ENCODE measurements at places on chromosomes 2 and 18.

DNA sequence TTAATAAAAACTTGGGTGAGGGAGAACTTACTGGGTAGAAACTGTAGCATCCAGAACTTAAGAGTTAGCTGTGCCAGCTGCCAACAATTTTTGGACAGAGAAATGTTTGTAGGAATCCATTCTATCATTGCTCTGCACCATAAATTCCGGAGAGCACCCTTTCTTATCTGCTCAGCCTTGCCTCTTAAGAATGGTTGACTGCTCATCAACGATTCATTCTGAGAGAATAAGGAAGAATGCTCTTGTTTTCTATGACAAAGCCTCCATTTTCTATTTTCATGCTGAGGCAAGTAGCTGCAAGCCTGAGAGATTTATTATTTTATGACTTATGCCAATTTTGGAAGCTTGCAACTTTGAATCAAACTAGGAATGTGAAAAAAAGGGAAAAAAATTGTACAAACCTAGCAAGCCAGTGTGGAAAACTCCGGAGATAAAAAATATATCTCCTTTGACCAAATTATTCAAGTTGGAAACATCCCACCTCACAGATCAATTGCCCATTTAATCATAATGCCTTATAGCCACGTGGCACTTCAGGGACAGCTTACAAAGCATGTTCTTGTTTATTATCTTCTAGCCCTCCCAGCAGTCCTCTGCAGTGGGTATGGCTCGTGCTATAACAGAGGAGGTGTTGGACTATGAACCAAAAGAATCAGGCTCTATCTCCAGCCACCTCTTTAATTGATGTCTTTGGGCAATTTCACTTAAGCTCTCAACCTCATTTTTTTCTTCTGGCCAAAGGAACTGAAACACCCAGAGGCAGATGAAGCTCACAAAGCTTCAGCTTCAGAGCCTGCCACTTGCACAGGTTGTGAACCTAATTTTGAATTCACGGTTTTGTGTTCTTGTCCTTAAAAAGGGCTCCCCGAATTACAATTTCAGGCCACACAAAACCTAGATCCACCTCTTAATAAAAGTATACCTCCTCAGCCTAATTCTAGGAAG lies 40.9 kb upstream of the ATL2 start:
- no peak for DNase-seq

DNA sequence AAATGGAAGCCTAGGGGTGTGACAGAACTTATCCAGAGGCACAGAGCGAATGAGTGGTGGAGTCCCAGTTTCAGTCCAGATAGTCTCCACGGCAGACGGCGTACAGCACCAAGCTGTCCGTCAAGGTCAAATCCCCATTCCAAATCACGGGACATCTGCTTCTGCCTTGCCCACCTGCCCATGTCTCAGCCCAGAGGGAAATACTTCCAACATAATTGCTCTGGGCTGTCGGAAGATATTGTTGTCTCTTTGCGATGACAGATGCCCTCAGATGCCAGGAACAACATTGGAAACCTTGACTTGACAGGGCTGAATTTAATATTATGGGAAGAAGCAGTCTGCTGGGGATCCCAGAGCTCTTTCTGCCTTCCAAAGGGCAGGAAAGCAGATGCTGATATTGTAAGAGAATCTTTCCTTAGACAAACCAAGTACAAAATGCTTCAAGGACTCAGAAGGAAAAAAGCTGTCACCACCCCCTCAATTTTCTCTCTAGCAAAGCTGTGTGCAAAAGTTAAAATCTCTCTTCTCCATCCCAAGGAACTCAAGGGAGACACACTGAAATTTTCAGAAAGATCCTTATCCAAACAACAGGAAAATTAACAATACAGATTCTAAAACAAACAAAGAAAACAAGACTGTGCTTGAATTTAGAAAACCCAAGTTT lies 364.0 kb downstream of the LRATD1 start:
- DNase-seq, result no peak

- DNase-seq, result no peak
Measured at GRCh38 chr2:241924069-241924908, 54.8 kb downstream of the RTP5 start.

DNA sequence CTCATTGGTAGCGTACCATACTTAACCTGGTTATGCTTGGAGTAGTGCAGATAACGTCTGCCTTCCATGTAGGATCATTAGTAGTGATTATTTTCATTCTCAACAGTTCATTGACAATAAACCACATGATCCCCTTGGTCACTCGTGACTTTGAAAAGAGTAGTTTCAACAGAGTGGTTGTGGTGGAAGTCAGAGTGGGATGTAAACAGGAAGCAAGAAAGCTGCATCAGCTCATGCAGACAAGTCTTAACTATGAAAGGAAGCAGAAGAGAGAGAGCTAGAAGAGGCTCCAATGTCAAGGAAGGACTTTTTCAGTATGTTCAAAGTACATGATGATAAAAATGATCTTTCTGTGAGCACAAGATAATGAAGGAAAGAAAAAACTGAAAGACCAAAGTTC lies 287.4 kb downstream of the MBD2 start:
- DNase-seq, result no peak

DNA sequence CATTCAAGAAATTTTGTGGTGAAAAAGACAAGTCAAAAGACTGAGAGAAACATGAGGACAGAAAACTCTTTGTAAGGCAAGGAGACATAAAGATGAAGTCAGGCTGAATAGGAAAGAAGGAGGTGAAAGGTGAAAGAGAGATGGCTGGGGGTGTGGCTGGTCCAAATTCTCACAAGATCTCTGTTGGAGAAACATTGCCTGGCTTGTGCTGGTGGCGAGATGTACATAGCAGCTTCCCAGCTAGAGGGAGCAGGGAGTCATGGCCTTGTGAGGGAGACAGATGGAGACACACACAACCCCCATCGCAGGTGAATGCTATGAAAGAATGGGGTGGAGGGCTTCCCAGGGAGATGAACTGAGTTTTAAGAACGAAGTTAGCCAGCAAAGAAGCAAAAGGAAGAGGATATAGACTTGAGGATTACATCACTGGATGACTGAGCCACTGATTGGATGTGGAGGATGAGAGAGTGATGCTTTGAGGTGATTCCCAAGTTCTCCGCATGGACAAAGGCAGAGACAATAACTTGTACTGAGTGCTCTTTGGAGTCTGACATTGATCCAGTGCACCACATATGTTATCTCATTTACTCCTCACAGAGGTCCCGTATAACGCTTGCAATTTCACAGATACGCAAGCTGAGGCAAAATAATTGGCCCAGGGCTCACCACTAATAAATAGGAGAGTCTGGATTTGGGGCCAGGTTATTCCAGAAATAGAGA lies 3.7 kb upstream of the EMX1 start:
- DNase-seq, result no peak

DNA sequence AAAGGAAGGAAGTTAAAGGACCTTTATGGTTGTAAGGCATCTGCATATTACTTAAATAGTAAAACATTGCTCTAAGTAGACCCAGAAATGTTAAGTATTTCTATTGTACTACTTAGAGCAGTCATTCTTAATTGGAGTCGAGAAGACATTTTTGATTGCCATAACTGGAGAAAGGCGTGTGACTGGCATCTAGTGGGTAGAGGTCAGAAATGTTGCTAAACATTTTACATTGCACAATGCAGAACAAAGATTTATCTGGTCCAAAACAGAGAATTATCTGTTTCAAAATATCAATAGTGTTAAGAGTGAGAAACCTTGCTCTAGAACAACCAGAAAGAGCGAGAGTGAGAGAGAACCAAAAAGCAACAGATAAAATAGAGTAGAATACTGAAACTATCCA lies 23.3 kb upstream of the ROCK1 start:
- DNase-seq, result peak; percentile 31

- no peak for DNase-seq
Measured at GRCh38 chr2:48738806-48739205, 16.7 kb downstream of the LHCGR start.
